A375 (cell line): ENCODE measurements at places on chromosomes 11 and 22. TPM values are rescaled to one million over a fixed set of nuclear protein-coding genes. Genes with fewer than 3 reads are reported as not detected.

The MUC15 gene
- 3.7 and 4.2 TPM in 2 replicates for total RNA-seq

The DEUP1 gene
- not detected in 2 replicates for total RNA-seq

The OR8D1 gene
- not detected in 2 replicates for total RNA-seq

The UPK3A gene
- not detected in 2 replicates for total RNA-seq
